H9 (cell line): ENCODE measurements at places on chromosomes 3 and 15.

GRCh38 chr15:85116925-85117646 lies 135.4 kb downstream of the PDE8A start:
- DNase-seq: no peak

GRCh38 chr3:123198372-123198771 lies 3.4 kb upstream of the SEC22A start:
- no peak for DNase-seq

GRCh38 chr3:73727117-73727821 lies 102.5 kb upstream of the PDZRN3 start:
- peak; percentile 37 for DNase-seq

- no peak for DNase-seq
Observed at GRCh38 chr3:43183456-43183855, 77.6 kb upstream of the POMGNT2 start.

DNA sequence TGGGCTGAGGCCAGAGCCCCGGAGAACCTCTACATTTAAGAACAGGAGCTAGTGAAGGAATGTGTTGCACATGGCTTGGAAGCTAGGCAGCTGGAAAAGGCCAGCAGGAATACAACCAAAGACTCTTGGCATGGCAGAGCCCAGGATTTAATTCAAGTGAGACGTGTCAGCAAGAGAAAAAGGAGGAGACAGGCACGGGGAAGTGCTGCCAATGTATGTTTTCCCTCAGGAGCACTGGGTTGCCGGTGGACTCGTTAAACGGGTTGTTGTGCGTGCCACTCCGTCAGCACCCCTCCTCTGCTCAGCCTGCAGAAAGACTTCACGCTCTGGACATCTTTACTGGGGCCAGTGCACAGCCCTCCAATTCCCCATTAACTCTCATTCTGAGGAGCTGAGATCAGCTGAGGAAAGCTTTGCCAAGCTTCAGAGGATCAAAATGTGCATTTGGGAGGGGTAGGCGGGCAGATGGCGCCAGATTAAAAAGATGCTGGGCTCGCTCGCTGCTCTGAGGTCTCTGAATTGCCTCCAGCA lies 103.7 kb downstream of the PDZRN3 start:
- no peak for DNase-seq
